ENCODE measurements at places on chromosomes 5 and 9.

- DNase-seq, result no peak
Measured at GRCh38 chr5:7146886-7147285, 249.1 kb upstream of the ADCY2 start.

DNA sequence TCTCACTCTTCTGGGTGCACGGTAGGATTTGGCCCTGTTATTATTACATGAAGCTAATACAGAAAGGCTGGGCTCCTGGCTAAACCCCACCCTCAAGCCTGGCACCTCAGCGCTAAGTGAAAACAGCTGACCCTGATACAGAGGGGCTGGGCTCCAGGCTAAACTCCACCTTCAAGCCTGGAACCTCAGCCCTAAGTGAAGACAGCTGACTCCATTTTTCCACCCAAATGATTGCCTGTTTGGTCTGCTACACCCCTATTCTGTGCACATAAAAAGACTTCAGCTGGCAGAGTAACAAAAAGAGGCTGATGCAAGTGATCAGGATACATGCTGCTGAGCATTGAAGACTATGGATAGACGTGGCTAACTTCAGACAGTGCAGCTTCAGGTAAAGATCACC is 148.4 kb upstream of the CLINT1 start:
- no peak for DNase-seq

DNA sequence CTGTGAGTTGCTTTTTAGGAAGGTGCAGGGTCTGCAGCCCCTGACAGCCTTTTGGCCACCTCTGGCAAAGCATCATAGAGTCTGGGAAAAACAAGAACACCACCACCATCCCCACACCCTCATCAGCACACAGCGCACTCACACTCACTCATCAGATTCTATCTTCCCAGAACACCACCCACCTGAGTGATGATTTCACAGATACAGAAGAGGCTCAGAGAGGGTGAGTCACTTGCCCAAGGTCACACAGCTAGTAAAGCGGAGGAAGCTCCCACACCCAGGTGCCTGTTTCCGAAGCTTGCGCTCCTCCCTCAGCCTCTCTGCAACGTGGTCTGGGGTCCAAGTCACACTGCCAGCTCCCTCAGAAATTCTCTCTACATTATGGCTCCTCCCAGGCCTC is 41.8 kb upstream of the HRH2 start:
- no peak for DNase-seq

DNA sequence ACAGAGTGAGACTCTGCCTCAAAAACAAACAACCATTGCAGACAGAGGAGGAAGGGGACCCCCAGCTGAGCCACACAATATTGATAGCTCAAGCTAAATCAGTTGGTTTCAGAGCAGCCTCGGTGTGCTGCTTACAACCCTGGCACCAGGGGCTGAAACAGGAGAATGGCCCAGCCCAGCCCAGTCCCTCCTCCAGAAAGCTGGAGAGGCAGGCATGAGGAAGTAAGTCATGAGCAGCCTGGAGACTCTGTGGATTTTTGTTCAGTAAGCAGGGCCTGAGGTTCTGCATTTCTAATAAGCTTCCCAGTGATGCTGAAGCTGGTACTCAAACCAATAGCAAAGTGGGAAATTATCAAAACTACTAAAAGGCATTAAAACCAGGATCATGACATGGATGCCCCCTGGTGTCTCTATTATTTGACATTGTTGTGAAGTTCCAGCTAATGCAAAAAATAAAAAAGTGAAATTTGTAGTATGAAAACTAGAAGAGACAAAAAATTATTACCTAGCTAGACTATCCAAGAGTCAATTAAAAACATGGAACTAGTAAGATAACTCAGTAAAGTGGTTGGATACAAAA is 14.2 kb downstream of the PRRT1B start:
- no peak for DNase-seq

DNA sequence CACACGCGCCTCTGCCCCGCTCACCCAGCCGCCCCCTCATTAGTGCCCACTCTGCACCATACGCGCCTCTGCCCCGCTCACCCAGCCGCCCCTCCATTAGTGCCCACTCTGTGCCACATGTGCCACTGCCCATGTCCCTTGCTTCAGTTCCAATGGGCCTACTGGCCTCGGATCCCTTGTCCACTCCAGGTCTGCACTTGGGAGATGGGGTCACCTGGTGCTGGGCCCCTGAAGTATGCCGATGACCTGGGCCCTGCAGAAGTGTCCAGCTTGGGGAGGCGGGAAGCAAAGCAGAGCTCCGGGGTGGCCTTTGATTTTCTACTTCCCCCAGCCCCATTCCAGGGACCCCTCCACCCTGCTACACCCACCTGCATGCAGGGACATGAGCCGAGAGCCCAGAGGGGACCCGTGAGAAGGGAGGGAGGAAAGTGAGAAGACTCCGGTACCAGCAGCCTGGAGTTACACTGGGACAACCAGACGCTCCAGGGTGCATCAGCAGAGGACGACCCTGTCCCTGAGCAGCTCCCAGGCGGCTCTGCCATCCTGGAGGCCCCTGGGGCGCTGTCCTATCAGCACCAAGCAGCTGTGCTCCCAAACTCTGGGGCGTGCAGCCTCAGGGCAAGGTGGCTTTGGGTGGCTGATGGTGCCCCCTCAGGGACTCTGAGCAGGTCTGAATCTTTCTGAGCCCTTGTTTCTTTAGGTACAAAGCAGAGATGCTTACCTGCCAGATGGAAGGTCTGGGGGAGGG is 140.8 kb downstream of the RXRA start:
- no peak for DNase-seq

DNA sequence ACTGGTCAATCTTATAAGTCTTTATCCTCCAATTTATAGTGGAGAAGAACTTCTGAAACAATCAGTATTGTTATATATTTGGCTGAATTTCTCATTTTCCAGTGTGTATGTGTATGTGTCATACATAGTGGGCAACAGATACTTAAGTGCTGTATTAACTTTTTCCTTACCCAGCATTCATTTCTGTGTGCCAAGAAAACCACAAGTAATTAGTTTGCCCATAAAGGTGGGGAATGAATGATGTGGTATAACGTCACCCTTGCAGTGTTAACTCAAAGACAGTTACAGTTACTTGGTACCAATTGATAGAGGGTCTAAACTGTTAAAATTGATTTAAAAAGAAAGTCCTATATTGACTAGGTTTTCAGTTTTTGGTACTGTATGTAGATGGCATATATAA is 2.0 kb downstream of the OGN start:
- DNase-seq, result no peak

DNA sequence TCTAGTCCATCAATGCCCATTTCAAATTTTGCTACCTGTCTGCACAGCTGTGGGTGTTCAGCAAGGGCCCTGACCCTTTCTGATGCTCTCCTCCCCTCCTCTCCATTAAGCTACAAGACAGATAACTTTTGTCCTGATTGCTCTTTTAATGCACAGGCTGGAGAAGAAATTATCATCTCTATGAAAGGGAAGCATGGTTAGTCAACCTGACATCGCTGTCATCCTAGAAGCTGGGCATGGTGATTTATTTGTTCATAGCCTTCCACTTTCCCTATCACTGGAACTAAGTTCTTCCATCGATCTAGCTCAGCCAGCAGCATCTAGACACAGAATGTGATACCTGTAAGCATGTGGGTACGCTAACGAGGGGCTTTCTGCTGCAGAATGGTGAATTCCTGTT is 50.1 kb downstream of the SLIT3 start:
- DNase-seq, result no peak

DNA sequence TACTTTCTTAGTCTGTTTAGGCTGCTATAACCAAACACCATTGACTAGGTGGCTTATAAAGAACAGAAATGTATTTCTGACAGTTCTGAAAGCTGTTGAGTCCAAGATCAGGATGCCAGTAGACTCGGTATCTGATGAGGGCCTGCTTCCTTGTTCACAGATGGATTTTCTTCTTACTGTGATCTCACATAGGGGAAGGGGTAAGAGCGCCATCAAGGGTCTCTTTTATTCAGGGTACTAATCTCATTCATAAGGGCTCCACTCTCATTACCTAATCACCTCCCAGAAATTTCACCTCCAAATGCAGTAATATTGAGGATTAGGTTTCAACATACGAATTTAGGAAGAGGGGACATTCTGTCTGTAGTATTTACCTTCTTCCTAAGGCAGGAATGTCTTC is 384.0 kb upstream of the DMAC1 start:
- no peak for DNase-seq

GRCh38 chr5:151408591-151409230 is 38.7 kb upstream of the SLC36A1 start:
- DNase-seq, result no peak

- DNase-seq, result no peak
Measured at GRCh38 chr9:130935648-130936271, 3.3 kb downstream of the FIBCD1 start.

DNA sequence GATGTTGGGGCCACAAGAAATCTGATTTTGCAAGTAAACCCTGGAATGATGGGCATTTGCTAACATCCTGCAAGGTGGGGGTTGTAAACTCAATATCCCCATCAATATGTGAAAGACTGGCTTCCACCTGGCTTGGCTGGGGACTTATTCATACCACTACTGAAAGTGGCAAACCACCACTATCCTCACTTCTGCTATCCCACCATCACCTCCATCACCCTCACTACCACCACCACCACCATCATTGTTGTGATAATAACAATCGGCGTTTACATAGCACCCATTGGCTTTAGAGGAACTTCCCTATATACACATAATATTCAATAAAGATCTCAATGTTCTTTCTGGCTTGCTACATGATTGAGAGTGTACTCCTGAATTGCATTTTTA is 224.7 kb upstream of the DAP start:
- DNase-seq, result no peak

DNA sequence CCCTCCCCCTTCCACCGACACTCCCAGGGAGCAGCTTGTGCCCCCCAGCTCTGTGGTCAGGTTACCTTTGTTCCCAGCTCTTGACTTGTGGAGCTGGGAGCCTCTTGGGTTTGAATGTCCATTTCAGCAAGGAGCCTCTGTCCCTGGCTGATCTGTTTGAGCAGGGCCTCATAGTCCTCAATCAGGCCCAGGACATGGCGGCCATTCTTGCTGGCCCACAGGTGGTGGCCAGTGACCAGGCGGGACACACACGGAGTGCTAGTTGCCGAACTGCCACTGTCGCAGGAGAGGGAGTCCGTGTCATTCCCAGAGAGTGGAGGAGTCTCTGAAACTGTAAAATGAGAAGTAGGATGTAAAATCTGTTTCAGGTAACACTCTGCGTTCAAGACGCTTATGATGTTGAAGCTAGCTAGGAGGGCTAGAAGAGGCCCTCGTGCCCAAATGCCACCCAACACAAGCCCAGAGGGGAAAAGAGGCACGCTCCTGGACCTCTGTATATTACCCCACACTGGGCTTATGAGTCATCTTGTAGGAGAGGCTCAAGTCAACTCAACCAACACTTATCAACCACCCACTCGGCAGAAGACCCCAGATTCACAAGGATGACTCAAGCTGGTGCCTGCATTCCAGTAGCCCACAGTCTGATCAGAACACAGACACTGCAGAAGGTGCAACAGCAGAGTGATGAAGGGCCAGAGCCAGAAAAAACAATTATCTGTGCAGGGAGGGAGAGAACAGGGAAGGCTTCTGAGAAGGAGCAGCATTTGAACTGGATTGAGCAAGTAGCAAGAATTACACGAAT is 177.0 kb downstream of the CDK5RAP2 start:
- no peak for DNase-seq

DNA sequence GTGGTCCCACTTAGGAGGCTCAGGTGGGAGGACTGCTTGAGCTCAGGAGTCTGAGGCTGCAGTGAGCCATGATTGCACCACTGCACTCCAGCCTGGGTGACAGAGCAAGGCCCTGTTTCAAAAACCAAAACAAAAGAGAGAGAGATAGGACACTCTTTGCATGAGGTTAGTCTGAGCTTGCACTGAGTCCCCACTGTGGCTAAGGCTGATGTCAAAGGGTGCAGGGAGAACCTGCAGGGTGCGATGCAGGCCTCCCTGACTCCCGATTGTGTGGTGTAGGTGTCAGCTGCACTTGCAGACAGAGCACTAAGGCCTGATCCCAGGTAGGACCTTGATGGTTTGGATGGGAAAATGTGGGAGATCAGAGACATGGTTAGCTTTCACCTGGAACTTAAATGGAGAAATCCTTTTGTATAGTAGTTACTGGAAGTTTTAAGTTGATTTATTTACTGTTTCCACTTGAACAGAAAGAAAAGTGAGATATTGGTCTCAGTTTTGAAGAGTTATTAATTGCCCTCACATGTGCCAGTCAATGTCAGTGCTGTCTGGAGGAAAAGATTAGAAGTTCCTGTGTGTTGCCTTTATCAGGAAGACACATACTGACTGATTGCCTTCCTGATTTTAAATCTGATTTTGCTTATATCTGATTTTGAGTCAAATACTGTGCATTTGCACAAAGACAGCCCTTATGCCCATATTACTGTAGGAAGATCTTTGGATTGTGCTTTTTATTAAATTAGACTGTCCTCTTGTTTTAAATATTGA is 260.0 kb downstream of the MAST4 start:
- DNase-seq, result no peak

DNA sequence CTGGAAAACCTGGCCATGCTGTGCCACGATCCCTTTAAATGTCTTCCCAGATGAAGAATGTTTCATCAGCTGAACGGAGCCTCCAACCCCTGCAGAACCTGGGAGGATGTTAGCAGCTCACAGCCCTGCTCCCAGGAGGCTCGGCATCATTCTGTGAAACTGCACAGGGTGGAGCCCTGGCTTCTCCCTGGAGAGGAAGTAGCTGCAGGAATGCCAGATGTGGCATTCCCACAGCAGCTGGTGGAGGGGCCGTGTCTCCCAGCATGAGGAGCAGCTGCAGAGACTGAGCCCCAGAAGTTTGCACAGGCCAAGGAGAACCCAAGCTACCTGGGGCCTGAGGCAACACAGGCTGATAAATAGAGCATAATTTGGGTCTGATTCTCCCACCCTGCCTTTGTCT is 165.8 kb upstream of the MAP3K1 start:
- no peak for DNase-seq

GRCh38 chr5:113378081-113378480 is 56.7 kb downstream of the TSSK1B start:
- DNase-seq, result no peak

- DNase-seq, result no peak
Measured at GRCh38 chr5:132228241-132229035, 785 bp upstream of the P4HA2 start.

GRCh38 chr5:169161022-169161680 is 139.8 kb downstream of the SLIT3 start:
- no peak for DNase-seq

GRCh38 chr5:102765350-102765749 is 10.2 kb downstream of the PAM start:
- no peak for DNase-seq

- DNase-seq, result no peak
Measured at GRCh38 chr5:36158144-36158543, 6.2 kb downstream of the SKP2 start.

DNA sequence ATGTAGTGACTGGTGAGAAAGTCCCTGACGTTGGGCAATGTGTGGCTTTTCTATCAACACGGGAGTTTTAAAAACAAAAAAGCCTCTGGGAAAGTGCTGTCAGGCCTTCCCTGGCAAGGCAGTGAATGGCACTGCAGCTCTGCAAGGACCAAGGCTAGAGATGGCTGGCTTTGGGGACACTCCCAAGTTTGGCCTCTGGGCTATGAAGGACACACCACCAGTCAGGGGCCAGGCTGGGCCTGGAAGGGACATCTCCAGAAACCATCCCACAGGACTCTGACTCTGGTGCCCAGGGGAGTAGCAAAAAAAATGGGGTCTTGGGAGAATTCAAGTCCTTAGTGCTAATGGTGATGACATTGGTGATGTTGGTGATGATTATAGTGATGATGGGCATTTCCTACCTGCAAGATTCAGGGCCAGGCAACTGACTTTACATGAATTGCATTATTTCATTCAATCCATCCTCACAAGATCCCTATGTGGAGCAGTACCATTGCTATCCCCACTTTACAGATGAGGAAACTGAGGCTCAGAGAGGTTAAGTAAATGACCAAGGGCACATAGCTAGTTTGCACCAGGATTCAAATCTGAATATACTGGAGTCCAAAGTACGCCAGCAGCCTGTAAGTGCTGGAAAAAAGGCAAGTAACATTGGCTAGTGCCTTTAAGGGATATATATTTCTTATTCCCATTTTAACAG is 2.6 kb upstream of the PPARGC1B start:
- no peak for DNase-seq
